ENCODE measurements at places on chromosomes 13 and 19.

DNA sequence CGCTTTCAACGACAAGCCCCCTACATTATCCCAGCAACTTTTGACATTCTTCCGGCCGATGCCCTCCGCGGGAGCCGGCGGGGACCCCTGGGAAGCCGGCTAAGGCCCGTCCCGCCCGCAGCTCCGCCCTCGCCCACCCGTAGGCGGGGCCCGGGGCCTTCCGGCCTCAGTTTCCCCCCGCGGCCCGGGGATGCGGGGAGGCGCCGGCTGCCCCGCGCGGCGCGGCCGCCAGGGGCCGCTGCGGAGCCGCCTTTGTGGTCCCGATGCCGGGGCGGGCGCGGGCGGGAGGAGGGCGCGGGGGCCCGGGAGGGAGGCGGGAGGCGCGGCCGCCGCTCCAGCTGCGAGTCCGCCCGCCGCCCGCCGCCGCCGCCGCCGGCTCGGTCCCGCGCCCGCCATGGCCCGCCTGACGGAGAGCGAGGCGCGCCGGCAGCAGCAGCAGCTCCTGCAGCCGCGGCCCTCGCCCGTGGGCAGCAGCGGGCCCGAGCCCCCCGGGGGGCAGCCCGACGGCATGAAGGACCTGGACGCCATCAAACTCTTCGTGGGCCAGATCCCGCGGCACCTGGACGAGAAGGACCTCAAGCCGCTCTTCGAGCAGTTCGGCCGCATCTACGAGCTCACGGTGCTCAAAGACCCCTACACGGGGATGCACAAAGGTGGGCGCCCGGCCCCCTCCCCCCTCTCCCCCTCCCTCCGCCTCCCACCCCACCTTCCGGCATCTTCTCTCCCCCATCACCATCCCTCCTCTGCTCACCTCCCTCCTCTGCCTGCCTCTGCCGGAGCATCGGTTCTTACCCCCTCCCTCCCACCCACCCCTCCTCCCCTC lies at the start of gene CELF5:
TSS of gene CELF5 (plus strand) at position 316 of the 823 bp plus-strand sequence. CDS start at position 395, 79 bp downstream.
- peak; percentile 73 for DNase-seq

DNA sequence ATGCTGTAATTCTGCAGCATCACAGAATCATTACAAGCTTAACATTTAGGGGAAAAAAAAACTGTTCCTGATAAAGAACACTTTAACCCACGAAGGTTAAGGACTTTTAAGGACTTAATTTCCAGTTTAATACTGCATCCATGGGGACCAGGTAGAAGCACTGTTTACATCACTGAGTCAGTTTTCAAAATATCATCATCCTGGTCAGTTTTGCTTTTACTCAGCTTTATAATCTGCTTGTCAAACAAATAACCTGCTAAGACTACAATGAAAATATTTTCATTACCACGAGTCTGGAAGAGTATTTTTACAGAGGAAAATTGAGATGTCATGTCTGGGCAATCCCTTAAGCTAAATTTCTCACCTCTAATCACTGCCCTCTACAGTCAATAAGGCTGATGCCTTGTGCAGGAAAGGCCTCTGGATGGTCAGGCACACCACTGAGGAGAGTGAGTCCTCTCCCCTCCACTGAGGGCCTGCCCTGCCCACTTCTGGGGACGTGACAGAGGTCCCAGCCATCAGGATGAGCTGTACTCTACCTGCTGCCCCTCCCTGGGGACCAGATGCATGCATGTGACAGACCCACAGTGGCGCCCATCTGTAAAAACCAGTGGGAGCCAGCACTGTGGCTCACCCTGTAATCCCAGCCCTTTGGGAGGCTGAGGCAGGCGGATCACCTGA lies 31.0 kb downstream of the FOXO1 start:
- no peak for DNase-seq

- no peak for DNase-seq
These were observed 15.7 kb upstream of the SUPT20H start for GRCh38 chr13:37075164-37075563.

DNA sequence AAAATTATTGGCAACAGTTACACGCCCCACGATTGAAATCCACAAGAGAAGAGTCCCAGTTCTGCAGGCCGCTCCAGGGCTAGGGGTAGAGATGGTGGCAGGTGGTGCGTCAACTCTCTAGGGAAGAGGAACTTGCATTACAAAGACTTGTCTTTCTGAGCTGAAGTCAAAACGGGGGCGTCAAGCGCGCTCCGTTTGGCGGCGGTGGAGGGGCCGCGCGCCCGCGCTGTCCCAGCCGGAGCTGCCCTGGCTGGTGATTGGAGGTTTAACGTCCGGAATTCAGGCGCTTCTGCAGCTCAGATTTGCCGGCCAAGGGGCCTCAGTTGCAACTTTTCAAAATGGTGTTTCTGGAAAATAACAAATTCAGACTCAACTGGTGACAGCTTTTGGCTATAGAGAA lies 38.9 kb downstream of the SOX1 start:
- no peak for DNase-seq

- DNase-seq, result no peak
These were observed 2.6 kb upstream of the CARD8 start for GRCh38 chr19:48258350-48258749.

- no peak for DNase-seq
These were observed 233.3 kb upstream of the NBEA start for GRCh38 chr13:34708566-34709313.

DNA sequence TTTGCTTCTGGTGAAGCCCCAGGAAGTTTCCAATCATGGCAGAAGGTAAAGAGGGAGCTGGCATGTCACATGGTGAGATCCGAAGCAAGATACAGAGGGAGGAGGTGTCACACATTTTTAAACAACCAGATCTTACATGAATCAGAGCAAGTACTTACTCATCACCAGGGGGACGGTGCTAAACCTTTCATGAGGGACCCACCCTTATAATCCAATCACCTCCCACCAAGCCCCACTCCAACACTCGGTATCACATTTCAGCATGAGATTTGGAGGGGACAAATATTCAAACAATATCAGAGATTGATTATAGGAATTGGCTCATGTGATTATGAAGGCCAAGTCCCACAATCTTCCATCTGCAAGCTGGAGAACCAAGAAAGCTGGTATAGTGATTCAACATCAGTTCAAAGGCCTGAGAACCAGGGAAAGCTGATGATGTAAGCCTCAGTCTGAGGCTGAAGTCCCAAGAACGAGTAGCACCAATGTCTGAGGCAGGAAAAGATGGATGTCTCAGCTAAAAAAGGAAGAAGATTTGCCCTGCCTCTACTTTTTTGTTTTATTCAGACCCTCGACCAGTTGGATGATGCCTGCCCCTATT lies 58.6 kb upstream of the WDFY2 start:
- DNase-seq, result no peak

DNA sequence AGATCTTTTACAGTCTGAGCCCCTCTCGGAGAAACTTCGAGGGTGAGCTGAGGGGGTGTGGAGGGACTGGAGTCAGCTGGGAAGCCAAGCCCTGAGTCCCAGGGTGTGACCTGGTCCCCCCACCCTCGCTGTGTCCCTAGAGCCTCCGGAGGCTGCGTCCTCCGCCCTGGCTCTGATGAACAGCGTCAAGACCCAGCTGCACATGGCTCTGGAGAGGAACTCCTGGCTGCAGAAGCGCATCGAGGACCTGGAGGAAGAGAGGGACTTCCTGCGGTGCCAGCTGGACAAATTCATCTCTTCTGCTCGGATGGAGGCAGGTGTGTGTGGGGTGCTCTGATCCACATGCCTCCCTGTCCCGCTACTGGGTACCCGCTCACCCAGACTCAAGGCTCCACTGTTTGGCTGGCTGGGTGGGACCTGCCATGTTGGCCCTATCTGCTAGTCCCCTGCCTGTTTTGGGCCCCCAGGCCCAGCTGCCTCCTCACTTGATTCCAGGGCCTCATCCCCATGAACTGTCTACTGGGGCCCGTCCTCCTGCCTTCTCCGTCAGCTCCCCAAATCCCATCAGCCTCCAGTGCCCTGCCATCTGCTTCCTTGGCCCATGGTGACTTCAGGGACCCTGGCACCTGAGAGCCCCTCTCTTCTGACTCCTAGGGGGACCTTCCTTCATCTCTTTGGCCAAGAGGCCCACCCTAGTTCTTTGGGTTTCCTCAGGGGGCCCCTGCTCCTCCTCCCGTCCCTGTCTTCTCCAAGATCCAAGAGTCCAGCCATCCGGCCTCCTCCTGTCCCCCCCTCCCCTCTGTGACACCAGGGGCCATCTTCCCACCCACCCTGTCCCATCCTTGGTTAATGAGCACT lies 1.5 kb downstream of the CCDC106 start:
- DNase-seq, result no peak

GRCh38 chr19:35992907-35993765 lies 1.9 kb upstream of the SDHAF1 start:
- no peak for DNase-seq

DNA sequence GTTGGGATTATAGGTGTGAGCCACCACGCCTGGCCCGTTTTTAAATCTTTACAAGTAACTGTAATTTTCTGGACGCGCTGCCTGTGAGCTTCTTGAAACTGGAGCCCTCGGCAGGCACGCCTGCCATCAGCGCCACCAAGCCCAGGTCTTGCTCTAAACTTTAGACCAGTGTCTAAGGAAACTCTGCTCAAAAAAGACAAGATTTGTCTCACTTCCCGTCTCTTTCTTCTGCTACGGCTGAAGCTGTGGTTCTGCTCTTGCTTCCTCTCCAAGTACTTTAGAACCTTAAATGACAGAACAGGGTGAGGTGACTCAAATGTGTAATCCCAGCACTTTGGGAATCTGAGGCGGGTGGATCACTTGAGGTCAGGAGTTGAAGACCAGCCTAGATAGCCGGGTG lies 24.9 kb downstream of the RCN3 start:
- DNase-seq, result peak; percentile 60

GRCh38 chr19:30175987-30176386 lies 196.2 kb upstream of the ZNF536 start:
- no peak for DNase-seq

- no peak for DNase-seq
These were observed 1.6 kb upstream of the KLK10 start for GRCh38 chr19:51020988-51021651.

- no peak for DNase-seq
These were observed 65.4 kb upstream of the RFC3 start for GRCh38 chr13:33752597-33752996.

GRCh38 chr19:55232286-55232602 lies 3.7 kb upstream of the TMEM86B start:
- no peak for DNase-seq

DNA sequence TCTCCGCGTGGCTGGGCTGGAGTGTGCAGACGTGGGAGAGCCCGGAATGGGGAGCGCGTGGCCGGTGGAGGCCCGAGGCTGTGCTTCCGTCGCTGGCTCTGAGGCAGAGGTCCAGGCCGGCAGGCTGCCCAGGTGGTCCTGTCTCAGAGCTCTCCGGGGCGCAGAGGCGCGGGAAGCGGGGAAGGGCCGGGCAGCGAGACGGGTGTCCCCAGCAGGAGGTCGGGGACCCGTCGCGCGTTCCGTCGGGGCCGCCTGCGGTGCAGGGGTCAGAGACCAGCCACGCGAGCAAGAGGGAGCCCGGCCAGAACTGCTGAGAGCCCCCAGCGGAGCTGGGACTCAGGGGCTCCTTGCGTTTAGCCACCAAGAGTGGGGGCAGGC lies 1.3 kb upstream of the C1QTNF9 start:
- DNase-seq, result no peak

DNA sequence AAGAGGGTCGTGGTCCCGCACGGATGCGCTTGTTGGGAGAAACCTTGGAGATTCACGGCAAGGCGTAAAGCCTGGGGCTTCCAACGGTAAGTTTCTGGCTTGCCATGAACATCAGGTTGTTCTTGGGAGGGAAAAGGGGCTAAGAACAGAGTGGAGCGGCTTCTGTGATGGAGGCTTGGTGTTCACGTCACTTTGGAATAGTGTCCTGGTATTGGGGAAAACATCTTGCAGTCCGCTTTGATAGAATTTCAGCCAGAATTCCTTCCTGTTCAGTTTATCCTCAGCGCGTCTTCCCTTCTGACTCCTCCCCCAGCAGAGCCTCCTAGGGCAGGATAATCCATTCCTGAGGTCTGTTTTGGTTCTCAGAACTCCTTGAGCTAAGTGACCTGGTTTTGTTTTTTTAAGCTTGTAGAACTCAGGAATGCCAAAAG lies 2.0 kb downstream of the KCTD15 start:
- DNase-seq, result no peak

GRCh38 chr19:44627631-44628030 lies 14.3 kb downstream of the IGSF23 start:
- no peak for DNase-seq

DNA sequence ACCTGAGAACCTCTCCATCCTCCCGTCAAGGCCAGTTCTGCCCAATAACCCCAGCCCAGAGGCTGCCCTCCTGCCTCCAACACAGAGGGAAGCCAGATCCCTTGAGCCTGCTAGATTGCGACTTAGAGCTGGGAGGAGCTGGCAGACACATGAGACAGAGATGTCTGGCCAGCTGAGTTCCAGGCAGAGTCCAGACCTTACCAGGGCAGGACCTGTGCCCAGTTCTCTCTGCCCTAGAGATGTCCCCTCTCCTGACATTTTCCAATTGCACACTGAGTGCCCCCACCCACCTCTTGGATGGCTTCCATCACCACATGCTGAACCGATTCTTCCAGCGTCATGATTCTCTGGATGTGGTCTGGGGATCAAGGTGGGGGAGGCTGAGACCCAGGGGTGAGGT lies 3.0 kb downstream of the HOOK2 start:
- no peak for DNase-seq

DNA sequence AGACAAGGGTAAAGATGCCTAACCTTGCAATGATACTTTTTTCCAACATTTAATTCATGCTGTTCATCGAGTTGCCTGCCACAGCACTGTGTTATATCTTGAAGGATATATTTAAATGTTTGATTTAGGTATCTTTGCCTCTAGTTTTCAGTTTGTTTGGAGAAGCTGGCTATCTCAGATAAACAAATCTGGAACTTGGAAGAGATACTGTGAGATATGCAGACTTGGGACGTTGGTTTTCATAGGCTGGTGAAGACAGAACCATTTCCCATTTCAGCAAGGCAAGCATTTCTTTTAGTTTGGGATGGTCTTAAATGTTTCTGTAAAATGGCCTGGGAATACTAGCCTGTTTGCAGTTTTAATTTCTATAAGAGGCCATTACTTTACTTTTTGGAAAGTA lies 3.3 kb downstream of the RNASEH2B start:
- DNase-seq, result no peak

DNA sequence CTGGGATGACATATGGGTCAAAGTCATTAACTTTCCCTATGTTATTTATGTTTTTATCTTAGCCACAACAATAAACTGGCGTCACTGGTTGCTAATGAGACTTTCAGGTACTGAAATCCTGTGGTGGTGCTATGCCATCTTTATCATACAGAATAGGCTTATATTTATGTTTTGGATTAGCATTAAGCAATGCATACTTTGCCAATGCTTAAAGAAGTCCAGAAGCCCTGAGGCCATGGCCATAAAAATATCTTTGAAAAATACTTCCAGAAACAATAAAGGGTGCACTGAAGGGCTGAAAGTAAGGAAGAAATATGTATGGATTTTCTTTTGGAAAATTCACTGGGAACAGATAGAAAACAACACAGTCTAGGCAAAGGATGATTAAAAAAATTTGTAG lies 304.6 kb upstream of the SLC10A2 start:
- DNase-seq, result no peak

DNA sequence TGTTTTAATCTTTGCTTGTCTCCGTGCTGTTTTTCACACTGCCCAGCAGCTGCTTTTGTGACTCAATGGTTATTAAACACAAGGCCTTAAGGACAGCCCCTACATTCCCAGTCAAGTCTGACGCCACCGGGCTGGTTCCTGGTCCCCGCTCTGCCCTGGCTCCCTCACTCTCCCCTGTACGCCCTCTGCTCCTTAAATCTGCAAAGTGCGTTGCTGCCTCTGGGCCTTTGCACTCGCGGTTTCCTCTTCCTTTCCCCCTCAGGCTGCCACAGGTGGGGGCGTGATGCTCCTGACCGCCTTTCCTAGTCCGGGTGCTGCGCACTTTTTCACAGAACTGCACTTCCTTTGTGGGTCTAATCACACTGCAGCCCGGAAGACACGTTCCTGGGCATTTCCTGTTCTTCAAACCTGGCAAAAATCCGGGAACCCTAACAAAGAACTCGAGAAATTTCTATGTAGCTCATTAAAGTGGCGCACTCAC lies 25.6 kb downstream of the NOSIP start:
- peak; percentile 54 for DNase-seq

All from activated T-cell treated with anti-CD3 and anti-CD28 coated beads, Interleukin-2, amount 50 U/mL, for 1 hour (primary cell).